HT-29 (cell line): ENCODE measurements at places on chromosomes 6 and 20. TPM values are rescaled to one million over a fixed set of nuclear protein-coding genes. Genes with fewer than 3 reads are reported as not detected.

KCNQ5 gene
- not detected in 2 replicates for total RNA-seq

MOXD1 gene
- not detected in 2 replicates for total RNA-seq

TRIM26 gene
- total RNA-seq = 63.1 and 63.5 TPM in 2 replicates

C4A gene
- 0.57 and 1.9 TPM in 2 replicates for total RNA-seq

DNA sequence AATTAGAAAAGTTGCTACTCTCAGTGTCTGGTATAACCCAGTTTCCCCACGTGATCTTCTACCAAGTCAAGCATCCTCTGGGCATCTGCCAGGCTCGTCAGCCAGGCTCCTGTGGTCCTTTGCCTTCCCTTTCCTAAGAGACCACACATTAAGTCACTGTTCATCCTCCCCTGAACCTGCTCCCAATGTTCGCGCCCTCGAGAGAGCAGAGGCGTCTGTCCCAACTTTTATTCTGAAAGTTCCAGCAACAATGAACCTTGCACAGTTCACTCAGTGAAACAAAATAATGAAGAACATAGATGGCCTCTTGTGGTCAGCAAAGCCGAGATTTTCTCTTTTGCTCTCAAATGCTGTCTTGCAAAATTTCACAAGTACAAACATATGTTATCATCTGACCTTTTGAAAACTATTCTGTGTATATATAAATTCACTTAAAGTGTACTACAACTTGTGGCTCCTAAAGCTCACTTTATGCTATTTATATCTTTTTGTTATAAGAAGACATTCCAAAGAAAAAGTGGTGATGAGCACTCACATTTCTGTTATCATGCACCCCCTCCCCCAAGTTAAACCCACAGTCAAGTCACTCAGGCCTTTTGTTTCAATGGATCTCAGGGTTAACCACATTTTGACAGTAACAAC lies 39.2 kb upstream of the NHSL1 start:
- no peak for DNase-seq

- DNase-seq = no peak
These were observed 240.0 kb downstream of the TMEM242 start for GRCh38 chr6:157083343-157083742.

DNA sequence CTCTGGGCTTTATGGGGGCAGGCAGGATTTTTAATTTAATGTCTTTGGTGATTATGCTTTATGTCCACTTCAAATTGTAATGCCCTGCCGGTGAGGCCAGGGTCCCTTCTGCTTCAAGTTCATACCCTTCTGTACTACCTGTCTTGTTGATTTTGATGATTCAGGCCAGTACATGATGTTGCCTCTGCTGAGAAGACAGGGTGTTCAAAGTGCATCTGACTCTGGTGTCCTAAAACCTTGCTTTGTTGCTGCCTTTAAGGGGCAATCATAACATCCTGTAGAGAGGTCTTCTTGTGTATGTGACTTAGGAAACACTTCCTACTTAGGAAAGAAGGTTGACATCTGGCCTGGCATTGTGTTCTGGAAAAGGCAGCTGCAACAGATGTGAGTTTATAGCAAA lies 113.2 kb downstream of the TMEM170B start:
- DNase-seq = no peak

GRCh38 chr6:43848671-43849391 lies 78.8 kb downstream of the VEGFA start:
- DNase-seq = no peak

GRCh38 chr20:22924046-22924737 lies 110.9 kb upstream of the SSTR4 start:
- no peak for DNase-seq

DNA sequence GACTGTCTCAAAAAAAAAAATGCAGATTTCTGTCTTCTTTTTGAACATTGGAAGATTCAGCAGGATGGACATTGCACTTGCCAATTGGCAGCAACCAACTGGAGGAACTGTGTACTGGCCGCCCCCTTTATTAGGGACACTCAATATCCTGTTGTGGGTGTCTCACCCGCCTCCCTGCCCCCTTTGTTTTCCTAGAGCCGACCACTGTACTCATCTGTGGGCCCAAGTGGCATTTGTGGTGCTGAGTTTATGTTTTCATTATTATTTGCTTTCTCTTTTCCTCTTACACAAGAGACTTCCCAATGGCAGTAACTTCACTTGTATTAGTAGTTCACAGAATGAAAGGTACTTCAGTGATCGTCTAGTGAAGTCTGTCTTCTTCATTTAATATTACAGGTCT lies 125.3 kb downstream of the SASH1 start:
- DNase-seq = no peak

GRCh38 chr20:4260102-4260501 lies 244.7 kb upstream of the RNF24 start:
- DNase-seq = no peak

- DNase-seq = no peak
These were observed 734 bp downstream of the FAM110A start for GRCh38 chr20:834151-834746.

GRCh38 chr6:33424855-33425667 lies 5.2 kb downstream of the SYNGAP1 start:
- DNase-seq = no peak

- no peak for DNase-seq
These were observed 157.8 kb downstream of the TPBG start for GRCh38 chr6:82521369-82521768.
